ENCODE measurements at places on chromosomes 13 and 19.

GRCh38 chr13:114072421-114072820, 60.0 kb downstream of the RASA3 start:
- no peak for DNase-seq

DNA sequence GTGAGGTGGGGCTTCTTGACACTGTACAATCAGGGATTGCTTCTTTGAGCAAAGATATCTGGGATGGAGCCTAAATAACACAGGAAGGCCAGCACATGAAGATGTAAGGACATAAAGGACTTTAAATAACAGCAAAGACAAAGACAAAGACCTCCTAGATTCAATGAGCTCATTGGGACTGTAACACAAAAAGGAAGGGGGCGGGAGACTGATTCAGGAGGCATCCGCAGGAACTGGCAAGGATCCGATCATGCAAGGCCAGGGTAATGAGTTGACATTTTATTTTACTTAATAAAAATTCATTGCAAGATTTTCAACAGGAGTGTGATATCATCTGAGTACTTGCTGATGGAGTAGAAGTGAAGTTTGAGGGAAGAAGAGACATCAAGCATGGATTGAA, 121.5 kb downstream of the LHFPL6 start:
- no peak for DNase-seq

DNA sequence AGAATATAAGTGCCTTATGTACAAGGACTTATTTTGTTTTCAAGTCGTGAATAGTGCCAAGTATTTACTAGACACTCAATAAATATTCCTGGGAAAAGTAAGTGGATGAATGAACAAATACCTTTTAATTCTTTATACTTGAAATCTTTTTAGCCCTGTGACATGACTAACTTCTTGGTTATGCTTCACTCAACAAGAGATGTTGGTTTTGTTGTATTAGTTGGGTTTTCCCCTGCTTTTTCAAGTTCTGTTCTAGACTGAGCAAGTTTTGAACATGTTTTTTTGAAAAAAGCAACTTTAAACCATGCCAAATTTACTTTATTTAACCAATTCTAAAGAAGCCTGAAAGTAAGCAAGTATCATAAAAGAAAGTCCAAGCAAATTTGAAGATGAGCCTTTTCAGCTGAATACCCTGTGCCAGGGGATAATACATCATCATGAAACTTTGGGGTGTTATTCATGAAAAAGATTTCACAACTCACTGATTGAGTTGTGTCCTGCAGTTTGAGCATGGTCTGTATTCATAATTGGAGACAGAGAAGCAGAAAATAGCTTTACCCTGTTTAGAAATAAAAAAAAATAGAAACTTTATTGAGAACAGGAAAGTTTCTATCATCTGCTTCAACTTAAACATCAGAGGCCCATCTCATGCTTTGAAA, 11.1 kb downstream of the LMO7 start:
- peak; percentile 38 for DNase-seq

- peak; percentile 25 for DNase-seq
Observed at GRCh38 chr13:84121456-84121855, 239.2 kb upstream of the SLITRK1 start.

- DNase-seq, result peak; percentile 56
Observed at GRCh38 chr19:6723108-6723618, 2.7 kb upstream of the C3 start.

GRCh38 chr13:25371158-25371874, 458 bp upstream of the ATP8A2 start:
- DNase-seq, result no peak

DNA sequence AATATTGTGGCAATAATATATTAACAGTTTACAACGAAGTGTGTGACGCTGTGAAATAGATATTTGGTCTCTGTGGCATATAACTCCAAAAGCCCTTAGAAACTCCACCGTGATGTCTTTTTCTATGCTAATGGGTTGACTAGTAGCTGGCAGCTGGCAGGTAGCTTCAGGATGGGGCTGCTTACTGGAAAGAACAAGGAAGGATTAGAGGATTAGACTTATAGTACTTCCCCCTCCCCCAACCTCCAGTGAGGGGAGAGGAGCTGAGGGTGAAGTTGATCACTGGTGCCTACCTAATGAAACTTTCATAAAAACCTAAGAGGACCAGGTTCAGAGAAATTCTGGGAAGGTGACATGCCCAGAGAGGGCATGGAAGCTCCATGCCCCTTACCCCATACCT, 9.8 kb downstream of the ZNF229 start:
- no peak for DNase-seq

GRCh38 chr13:23811366-23812062, 77.7 kb downstream of the MIPEP start:
- no peak for DNase-seq

GRCh38 chr19:42130254-42130573, 2.0 kb downstream of the POU2F2 start:
- no peak for DNase-seq
